ENCODE measurements at places on chromosomes 16 and 17. TPM values are rescaled to one million over a fixed set of nuclear protein-coding genes. Genes with fewer than 3 reads are reported as not detected.

- H3K4me3 ChIP-seq, result no peak overlapping the region
- H3K27ac ChIP-seq, result peak overlapping the region; percentile 76
- no peaks in the 10 kb centered on the region for H3K27me3 ChIP-seq
- peaks cover 44% of the 10 kb centered on the region for H3K36me3 ChIP-seq
- DNase-seq, result no peak
- no peaks in the 10 kb centered on the region for H3K4me1 ChIP-seq
Observed at GRCh38 chr17:80389011-80389995, 25.7 kb upstream of the ENDOV start.

GRCh38 chr16:77374384-77374783 lies 60.5 kb downstream of the ADAMTS18 start:
- no peaks in the 10 kb centered on the region for H3K27me3 ChIP-seq
- no peak overlapping the region for H3K27ac ChIP-seq
- H3K4me3 ChIP-seq, result no peak overlapping the region
- no peaks in the 10 kb centered on the region for H3K36me3 ChIP-seq
- DNase-seq, result no peak
- no peaks in the 10 kb centered on the region for H3K4me1 ChIP-seq

The GJC1 gene
- 4.7 TPM for total RNA-seq

DNA sequence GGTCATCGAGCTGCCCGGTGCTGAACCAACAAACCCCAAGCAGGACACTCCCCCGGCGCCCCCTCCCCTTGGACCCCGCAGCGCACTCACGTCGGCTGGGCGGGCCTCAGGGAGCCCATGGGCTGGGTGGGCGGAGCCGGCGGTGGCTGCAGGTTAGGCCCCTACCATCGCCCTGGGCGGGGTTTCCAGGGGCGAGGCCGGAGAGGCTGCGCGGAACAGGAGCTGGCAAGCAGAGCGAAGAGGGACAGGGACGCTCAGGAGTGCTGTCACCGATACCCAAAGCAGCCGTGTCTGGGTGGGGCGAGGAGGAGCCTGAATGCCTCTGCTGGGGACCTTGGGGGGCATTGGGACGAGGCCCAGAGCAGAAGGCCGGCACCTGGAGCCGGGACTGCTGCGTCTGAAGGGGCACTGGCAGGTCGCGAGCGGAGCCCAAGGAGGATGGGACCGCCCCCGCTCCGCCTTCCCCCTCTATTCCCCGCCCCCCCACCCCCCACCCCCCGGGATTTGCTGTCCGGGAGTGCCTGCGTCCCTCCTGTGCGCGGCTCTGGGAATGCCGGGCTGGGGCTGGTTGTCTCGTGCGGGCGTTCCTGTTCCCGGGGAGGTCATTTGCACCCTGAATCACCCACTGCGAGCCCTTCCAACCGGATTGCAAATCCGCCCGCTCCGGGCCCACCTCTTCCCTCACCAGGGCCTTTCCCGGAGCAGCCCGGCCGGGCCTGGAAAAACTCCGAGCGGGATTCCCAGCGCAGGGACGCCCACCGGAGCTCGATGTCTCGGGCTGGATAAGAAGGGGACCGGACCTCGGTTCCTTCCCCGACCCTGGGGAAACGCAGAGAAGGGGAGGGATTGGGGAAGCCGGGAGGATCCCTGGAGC lies 902 bp downstream of the ARHGAP27 start:
- H3K4me3 ChIP-seq, result peak overlapping the region; percentile 92
- peaks cover 26% of the 10 kb centered on the region for H3K4me1 ChIP-seq
- no peaks in the 10 kb centered on the region for H3K27me3 ChIP-seq
- peak; percentile 86 for DNase-seq
- H3K27ac ChIP-seq, result no peak overlapping the region

GRCh38 chr17:59702304-59702703 lies 4.9 kb downstream of the PTRH2 start:
- peak overlapping the region; percentile 16 for H3K27ac ChIP-seq
- no peaks in the 10 kb centered on the region for H3K27me3 ChIP-seq
- H3K36me3 ChIP-seq, result peaks cover 34% of the 10 kb centered on the region
- no peak overlapping the region for H3K4me3 ChIP-seq
- DNase-seq, result no peak
- peaks cover 95% of the 10 kb centered on the region for H3K4me1 ChIP-seq
